ENCODE measurements at places on chromosomes 5 and 9.

DNA sequence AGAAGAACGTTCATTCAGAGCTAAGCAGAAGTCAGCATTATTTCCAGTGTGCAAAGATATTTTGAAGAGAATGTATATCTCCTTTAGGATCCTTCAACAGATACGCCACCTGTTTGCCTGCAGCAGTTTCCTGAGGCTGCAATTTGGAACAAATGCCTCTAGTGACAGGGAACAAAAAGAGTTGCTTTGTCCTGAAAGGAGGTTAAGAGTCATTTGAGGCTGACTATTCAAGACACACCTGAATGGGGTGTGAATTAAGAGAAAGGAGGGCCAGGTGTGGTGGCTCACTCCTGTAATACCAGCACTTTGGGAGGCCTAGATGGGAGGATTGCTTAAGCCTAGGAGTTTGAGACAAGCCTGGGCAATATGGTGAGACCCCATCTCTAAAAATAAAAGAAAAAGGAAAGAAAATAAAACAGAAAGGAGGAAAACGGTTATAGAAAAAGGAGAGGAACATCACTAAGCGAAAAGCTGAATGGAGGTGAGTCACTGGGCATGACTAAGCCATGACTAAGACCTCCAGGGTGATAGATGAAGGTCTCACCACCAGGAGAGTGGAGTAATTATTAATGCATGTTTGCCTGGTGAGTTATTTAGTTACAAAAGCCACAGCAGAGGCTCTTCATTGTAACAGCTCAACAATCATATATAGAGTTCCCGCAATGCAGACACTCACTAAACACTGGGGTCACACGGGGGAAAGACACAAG, 255.2 kb upstream of the TNC start:
- peak; percentile 58 for DNase-seq

GRCh38 chr5:133467335-133467779, 145.0 kb downstream of the FSTL4 start:
- no peak for DNase-seq

- no peak for DNase-seq
Measured at GRCh38 chr9:75133396-75133795, 45.1 kb downstream of the OSTF1 start.

DNA sequence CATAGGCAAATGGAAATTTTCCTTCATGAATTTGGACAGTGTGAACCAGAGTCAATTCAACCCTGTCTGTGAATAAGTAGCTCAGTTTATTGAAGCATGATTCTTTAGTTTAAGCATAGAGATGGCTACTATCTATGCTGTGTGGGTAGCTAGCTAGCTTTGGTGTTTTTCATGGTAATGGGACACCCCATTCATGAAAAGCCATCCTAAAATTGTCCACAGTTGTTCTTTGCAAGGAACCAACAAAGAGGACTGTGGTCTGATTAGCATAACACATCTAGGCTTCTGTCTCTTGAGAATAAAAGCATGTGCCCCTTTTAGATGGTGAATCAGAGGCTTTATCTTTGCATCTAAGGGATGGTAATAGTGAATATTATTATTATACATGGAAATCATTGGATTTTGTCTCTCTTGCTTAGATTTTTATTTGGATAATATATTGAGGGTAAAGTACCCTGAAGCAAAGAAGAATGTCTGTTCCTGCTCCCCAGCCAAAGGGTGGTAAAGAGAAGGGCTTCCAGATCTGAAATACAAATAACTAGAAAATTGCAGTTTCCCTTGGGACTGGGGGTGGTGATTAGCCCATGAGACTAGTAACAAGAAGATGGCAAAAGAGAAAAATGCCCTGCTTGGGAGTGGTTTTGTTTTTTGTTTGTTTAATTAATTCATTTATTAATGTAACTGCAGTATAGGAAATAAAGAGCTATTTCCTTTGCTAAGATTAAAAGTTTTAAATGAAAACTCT, 624.2 kb upstream of the ZNF608 start:
- no peak for DNase-seq

GRCh38 chr5:140011297-140011802, 31.7 kb downstream of the NRG2 start:
- DNase-seq: no peak

DNA sequence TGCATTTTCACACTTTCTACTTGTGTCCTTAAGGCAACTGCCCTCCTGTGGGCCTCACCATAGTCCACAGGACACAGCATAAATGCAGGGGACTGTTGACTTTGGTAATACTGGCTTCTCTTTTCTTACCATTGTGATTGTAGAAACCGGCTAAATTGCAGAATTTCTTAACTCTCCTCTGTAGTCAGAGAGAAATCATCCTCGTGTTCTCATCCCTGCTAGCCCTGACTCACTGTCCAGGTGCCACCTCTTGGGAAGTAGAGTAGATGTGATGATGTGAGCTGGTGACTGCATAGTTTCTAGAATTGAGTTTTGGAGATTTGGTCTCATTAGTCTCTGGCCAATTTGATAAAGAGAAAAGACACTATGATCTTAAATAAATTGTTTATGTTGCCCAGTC, 5.5 kb downstream of the PHF24 start:
- DNase-seq: no peak

- DNase-seq: no peak
Measured at GRCh38 chr5:126385524-126386502, 37.4 kb upstream of the GRAMD2B start.

DNA sequence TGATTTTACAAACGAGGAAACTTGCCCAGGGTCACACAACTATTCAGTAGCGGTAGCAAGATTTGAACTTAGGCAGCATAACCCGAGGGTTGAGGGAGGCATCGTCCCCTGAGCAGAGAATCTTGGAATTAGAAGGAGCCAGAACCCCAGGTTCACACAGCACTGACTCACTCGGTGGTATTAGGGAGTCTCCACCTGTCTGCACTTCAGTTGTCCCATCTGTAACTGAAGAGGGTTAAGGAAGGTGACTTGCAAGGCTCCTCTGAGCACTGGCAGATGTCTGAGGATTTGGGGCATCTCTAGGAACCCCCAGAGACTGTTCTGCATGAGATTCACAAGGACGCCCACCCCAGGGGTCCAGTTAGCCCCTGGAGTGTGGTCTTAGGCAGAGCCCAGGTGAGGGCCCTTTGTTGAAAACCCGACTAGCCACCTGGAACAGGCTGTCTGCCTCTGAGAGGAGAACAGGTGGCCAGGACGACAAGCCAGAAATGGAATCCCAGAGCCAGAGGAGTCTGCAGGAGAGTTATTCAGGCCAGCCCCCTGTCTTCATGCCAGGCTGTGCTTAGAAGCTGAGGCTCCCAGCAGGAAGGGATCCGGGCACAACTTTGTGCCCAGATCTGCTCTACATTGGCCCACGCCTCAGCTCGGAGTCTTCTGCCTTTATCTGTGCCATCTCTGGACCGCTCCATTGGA, 50.0 kb upstream of the ORM1 start:
- no peak for DNase-seq

DNA sequence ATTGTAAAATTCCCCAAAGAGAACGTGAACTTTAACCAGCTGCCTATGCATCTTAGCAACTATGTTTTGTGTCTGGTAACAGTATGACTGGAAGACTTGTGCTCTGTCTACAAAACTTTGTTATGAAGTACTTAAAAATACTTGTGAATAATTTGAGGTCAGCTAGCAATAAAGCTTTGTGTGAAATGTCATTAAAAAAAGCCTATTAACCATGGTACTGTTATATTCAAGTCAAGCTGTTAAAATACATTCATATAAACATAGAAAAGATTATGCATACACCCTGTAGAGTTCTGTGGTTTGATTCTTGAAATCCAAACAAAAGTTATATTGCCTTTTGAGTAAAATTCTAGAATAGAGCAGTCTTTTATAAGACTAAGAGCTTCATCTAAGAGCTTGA, 60.1 kb downstream of the VCAN start:
- DNase-seq: no peak

- DNase-seq: no peak
Measured at GRCh38 chr5:153223376-153223775, 267.1 kb upstream of the GRIA1 start.

GRCh38 chr9:133635533-133636531, at the start of gene DBH:
TSS of gene DBH (plus strand) at chr9:133636363. CDS start at chr9:133636372, 9 bp downstream.
- no peak for DNase-seq

GRCh38 chr5:171724468-171725204, 61.0 kb upstream of the SMIM23 start:
- no peak for DNase-seq

- DNase-seq: no peak
Measured at GRCh38 chr5:52748590-52748989, 39.1 kb upstream of the ITGA1 start.

DNA sequence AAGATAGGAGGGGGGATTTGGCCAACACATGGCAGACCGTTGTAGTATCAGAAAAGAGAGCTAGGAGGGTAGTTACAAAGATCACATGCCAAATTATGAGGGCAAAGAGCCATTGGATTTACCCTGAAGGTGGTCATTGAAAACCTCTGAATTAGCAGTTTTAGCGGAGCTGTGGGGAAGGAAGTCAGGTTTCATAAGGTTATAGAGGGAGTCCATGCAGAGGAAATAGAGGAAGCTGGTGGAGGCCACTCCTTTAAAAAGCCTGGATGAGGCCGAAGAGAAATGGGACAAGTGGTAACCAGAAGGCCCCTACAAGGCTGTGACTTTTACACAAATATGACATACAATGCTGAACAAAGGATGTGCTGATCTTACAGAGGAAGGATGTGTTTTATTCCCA, 13.2 kb downstream of the DOCK8 start:
- DNase-seq: no peak

- peak; percentile 64 for DNase-seq
Measured at GRCh38 chr9:136544964-136545691, 720 bp downstream of the NOTCH1 start.

DNA sequence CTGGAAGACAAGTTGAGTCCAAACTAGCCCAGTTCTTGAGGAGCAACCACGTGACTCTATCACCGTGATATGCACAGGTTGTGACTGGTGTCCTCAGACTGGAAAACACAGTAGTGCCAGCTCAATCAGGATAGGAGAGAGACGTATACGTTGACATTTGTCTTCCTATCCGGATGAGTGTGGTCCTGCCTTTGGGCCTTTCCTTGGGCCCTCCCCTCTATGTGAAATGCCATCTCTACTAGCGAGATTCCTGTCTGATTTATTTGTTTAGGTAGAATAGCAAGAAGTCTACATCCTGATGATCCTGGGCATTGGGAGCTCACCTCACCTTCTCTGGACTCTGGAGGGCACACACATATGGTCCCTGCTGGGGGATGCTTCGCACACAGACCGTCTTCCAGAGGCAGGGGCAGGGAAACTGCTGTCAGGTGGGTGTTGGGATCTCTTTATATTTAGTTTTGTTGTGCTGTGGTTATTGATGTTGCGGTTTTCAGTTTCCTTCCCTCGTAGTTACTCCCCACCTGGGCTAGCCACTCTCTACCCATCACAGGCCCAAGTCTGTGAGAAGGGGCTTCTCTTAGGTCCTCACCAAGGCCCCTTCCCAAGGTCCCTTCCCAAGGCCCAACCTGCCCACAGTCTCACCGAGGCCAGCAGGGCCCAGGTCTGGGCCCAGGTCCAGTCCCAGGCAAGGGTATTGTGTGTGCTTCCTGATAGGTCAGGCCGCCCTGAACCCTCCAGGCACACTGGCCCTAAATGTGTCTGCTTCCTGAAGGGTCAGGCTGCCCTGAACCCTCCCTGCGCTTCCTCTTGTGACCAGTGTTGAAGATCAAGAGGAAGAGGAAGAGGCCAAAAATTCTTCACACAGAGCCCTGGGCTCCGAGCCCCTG, 19.0 kb upstream of the SPINK4 start:
- no peak for DNase-seq

DNA sequence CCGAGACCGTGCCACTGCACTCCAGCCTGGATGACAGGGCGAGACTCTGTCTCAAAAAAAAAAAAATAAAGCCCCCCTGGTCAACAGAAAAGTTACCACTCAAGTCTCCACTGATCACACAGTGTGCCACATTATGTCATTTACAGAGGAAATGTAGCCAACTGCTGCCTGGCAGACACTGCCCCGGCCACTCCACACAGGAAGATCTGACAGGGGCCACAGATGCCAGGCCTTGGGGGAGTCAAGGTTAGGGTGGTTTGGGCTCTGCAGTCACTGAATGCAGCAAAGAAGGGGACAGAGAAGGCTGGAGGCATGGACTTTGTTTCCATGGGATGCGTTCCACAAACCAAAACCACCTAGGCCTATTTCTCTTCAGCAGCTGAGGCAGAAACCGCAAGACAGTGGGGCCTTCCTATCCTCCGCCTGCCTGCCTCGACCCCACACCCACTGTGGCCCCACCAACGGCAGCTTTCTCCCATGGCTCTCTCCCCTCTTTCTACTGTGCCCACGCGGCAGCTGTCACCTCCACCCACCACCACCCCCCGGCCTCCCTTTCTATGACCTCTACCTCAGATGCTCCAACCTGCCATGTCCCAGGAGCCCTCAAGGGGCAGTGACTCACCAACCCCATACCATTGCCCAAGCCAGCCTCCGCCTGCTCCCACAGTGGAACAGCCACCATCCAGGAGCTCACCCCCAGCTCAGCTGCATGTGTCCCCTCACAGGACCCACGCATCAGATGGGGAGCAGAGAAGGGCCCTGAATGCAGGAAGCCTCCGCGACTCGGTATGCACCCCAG, 12.4 kb downstream of the IPPK start:
- no peak for DNase-seq

- DNase-seq: no peak
Measured at GRCh38 chr9:75084081-75084672, 3.8 kb downstream of the NMRK1 start.

- DNase-seq: no peak
Measured at GRCh38 chr9:36138496-36138895, 2.0 kb downstream of the GLIPR2 start.

DNA sequence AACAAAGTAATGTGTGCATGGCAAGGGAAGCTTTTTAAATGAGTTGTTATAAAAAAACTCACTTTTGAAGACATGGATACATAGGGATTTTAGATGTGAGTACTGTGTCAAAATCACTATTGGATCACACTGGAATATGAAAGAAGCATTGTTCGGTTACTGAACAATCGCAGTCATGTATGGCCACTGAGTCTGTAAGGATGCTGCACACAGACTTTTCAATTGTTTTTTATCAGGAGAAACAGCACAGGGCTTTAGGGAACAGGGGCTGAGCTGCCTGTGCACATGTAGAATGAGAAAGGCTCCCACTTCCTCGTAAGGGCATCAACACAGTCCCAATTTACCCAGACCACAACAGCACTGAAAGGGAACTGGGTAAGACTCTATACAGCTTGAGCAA, 1333.9 kb upstream of the DMAC1 start:
- DNase-seq: no peak

DNA sequence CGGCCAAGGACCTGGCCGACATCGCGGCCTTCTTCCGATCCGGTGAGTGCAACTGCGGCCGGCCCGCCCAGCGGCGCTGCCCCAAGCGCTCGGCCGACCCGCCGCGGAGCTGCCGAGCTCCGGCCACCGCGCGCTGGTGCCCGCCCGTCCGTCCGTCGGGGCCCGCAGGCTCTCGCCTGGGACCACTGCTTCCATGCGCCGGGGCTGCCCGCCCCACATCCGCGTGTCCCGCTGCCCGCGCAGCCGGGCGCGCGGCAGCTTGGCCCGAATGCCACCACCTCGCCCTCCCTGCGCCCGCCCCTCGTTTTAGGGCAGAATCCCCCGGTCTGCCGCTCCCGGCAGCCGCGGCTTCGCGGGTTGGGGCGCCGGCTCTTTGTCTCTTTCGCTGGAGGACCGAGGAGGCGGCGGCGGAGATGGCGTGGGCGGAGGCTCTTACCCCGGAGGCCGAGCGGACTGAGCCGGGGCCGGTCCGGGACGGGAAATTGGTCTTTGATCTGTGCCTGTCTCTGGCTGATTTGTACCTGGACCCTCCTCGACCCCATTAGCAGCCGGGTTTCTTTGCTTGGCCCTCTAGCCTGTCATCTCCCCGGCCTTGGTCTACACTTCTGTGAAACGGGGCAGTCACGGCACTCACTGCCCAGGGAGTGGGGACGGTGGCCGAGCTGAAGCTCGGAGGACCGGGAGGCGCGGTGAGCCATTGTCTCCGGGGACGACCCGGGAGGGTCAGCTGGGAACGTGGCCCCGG, 871 bp downstream of the TRIO start:
- peak; percentile 11 for DNase-seq
